ENCODE measurements at places on chromosomes 3 and 15. TPM values are rescaled to one million over a fixed set of nuclear protein-coding genes. Genes with fewer than 3 reads are reported as not detected.

- H3K36me3 ChIP-seq = no peaks in the 10 kb centered on the region
- DNase-seq = no peak
- no peaks in the 10 kb centered on the region for H3K4me1 ChIP-seq
- no peaks in the 10 kb centered on the region for H3K27me3 ChIP-seq
- no peak overlapping the region for H3K4me3 ChIP-seq
- no peak overlapping the region for H3K27ac ChIP-seq
These were observed 966.0 kb upstream of the SEMA6D start for GRCh38 chr15:46751303-46751702.

DNA sequence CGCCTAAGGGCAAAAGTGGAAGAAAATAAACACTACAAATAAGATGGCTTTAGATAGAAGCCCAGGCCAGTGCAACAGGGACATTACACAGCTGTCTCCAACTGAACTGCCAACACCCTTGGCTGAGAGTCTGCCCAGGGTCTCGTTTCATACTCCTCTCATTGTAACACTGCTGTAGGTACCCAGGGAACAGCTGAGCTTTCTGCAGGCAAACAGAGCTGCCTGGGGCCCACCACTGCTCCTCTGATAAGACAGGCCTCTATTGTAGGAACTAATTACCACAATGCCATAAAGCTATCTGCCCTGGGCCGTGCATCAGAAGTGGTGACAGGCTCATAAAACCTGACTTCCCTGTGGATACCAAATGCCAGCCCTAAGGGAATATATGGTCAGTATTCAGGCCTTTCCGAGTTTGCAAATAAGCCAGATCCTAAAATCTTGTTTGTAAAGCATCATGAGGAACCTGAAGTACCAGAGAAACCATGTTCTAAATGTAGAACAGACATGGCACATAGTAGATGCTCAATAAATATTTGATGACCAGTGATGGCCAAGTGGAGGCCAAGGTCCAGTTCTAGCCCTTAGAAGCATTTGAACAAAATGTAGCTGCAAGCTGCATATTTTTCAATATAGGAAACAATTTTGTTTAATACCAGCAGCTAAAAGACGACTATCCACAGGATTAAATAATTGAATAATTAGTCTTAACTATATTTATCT, 84.3 kb upstream of the NEO1 start:
- H3K27ac ChIP-seq = no peak overlapping the region
- peaks cover 3% of the 10 kb centered on the region for H3K4me1 ChIP-seq
- H3K36me3 ChIP-seq = no peaks in the 10 kb centered on the region
- H3K27me3 ChIP-seq = no peaks in the 10 kb centered on the region
- no peak overlapping the region for H3K4me3 ChIP-seq

Gene ADGRG7
- not detected for total RNA-seq

Gene GPR62
- total RNA-seq = not detected

Gene TTLL13
- 0.39 TPM for total RNA-seq

Gene SHF
- 8.0 TPM for total RNA-seq

Data from upper lobe of left lung (tissue), 6 donors.